Pons (tissue), 1 donor: ENCODE measurements at places on chromosomes 5 and 9.

DNA sequence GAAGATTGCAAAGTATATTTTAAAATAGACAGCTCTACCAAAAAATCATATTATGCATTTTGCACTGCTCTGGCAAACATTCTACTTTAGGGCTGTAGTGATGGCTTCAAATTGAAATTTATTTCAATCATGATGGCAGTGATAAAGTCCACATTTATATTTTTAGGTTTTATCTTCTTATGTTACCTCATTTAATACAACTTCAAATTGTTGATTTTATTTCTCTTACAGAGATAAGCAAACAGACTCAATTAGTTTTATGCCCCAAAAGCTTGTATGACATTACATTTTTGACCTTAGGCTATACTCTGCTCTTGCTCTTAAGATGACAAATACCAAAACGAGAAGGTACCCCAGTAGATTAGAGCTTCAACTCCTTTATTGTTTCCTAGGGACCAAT, 87.4 kb downstream of the CYLC2 start:
- DNase-seq: no peak

- no peak for DNase-seq
Observed at GRCh38 chr5:2708751-2709150, 42.7 kb downstream of the IRX2 start.

GRCh38 chr5:124617787-124618186, 128.7 kb downstream of the ZNF608 start:
- no peak for DNase-seq

- DNase-seq: no peak
Observed at GRCh38 chr5:169350759-169351240, 49.9 kb upstream of the SLIT3 start.

GRCh38 chr5:138790684-138791083, 37.5 kb downstream of the CTNNA1 start:
- DNase-seq: no peak

DNA sequence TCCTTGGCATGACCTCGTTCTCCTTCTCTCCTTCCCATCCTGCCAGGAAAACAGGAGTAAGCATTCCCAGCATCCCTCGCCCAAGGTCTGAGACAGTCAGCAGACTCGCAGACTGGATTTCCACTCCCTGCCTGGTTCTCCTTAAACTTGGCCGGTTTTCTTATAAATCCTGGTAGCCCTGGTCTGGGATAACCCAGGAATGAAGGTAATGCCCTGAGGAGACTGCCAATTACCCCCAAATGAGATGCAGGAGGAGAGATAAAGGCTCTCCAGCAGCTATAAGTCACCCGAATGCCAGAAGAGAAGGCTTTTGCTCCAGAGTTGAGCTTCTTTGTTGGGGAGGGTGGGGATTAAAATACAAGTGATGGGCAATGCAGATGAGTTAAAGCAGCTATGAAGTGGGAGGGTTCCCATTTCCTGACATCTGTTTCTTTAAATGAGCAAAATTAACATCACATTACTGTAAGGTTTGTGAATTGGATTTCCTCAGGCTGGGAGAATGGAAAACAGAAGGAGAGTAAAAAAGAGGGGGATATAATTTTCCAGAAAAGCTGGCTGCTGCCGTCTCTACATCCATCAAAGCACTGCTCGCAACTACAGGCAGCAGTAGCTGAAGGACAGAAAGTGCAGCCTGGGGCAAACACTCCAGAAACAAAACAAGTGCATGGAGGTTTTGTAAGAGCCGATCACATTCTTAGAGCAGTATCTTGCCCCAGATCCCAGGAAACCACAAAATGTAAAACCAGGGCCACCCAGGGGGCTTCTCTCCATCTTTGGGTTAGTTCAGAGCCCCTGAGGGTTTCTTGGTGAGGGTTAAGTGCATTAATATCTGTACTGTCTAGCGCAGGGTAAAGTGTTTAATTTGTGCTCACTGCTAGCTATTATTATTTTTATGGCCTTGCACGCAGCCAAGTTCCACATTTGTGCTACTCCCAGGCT, 177.6 kb upstream of the PANK3 start:
- peak; percentile 26 for DNase-seq

DNA sequence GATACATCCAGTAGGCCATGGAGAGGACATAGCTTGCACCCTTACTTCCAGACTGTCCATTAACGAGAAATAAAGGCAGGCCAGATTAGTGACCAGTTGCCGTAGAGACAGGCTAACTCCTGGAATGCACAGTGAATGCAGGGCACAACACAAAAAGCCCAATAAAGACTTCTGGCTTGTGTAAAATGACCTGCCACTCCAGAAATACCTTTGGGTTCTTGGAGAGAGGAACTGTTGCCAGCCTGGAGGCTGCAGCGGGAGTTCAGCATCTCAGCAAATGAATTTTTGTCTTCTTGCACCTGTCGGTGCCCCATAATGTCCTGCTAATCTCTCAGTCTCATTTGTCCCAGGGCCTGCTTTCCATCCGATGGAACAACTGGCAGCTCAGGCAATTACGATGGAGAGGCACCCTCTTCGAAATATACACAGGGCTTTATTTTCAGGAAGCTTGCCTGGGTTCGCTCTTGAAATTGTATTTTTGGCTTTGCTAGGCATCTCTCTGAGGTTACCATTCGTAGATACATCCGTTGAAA, 538.8 kb upstream of the ZNF462 start:
- no peak for DNase-seq
